ENCODE measurements at places on chromosomes 4 and X.

DNA sequence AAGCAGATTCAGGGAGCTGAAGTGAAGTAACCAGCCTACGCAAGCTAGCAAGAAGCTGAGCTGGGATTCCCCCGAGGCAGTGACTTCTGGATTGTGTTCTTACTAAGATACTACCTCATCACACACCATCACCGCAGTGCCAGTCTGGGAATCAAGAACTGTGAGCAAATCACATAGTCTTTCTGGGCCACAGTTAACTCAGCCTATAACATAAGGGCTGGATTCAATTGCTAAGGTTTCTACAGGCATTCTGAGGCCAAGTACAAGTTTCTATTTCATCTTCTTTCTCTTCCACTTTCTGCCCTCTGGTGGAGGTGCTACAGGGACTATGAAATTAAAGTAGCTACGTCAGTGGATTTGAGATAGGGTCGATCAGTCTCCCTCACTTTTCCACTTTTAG lies 1.4 kb upstream of the CORIN start:
- no peak for DNase-seq

GRCh38 chr4:98838977-98839618 lies 89.8 kb downstream of the EIF4E start:
- DNase-seq: peak; percentile 1

DNA sequence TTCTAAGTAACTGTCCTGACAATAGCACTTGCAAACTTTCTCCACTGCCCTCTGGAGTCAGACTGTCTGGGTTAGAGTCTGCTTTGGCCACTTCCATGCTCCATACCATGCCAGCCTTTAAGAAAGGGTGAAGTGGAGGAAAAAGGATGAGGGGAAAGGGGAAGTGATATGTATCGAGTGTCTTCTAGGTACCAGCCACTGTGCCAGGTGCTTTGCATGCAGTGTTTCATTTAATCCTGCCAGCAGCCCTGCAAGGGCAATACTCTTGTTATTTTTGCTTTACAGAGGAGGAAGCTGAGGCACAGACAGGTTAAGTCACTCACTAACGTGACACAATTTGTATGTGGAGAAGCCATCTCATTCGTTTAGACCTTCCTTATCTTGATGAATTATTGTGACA lies 55.6 kb downstream of the RTL9 start:
- no peak for DNase-seq

- no peak for DNase-seq
These were observed 3.1 kb downstream of the ZNF185 start for GRCh38 chrX:152900937-152901445.

- DNase-seq: no peak
These were observed 47.9 kb downstream of the TRIM2 start for GRCh38 chr4:153252122-153252521.

- DNase-seq: no peak
These were observed 172.5 kb downstream of the PCDH18 start for GRCh38 chr4:137359691-137360315.

- DNase-seq: no peak
These were observed 1.5 kb downstream of the ZNF718 start for GRCh38 chr4:125833-126232.

DNA sequence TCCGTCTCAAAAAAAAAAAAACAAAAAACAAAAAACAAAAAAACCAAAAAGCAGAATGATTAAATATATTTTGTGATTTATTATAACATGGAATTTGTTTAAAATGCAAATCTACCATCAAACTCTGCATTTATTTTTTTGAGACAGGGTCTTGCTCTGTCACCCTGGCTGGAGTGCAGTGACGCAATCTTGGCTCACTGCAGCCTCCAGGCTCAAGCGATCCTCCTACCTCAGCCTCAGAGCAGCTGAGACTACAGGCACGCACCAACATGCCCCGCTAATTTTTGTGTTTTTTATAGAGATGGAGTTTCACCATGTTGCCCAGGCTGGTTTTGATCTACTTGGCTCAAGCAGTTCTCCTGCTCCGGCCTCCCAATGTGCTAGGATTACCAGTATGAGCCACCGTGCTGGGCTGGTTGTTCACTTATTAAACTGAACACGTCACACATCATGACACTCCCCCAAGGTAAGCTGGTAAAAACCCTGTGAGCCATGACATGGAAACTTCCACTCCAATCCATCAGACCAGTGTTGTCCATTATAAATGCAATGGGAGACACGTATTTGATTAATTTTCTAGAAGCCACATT lies 45.7 kb downstream of the RBM47 start:
- DNase-seq: no peak

GRCh38 chr4:107275225-107275624 lies 239.1 kb upstream of the DKK2 start:
- DNase-seq: no peak

GRCh38 chr4:54109241-54110018 lies 9.5 kb downstream of the GSX2 start:
- no peak for DNase-seq

GRCh38 chrX:120795301-120795700 lies 80.4 kb downstream of the CT47B1 start:
- no peak for DNase-seq
